CD14-positive monocyte (primary cell): ENCODE measurements at places on chromosomes 7 and 10.

DNA sequence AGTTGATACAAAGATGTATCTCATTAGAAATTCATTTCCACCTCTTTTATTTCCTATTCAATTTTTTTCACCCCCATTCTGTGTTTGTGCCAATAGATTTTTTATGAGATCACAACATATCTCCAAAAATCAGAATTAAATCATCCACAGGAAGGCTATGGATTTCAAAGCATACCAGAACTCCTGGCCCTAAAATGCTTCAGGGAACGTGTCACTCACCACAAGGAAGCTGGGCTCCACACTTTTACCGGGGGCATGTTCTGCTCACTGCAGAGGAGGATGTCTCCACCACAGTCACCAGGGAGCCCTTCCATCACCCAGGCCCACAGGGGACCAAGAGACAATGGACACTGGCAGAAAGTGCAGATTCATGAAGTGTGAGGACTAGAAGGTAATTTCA lies 456.8 kb downstream of the KCNMA1 start:
- DNase-seq, result no peak

- no peak for DNase-seq
Observed at GRCh38 chr7:150329331-150330120, 6.2 kb upstream of the ACTR3C start.

GRCh38 chr10:25704622-25705021 lies 229.4 kb upstream of the MYO3A start:
- DNase-seq, result no peak

DNA sequence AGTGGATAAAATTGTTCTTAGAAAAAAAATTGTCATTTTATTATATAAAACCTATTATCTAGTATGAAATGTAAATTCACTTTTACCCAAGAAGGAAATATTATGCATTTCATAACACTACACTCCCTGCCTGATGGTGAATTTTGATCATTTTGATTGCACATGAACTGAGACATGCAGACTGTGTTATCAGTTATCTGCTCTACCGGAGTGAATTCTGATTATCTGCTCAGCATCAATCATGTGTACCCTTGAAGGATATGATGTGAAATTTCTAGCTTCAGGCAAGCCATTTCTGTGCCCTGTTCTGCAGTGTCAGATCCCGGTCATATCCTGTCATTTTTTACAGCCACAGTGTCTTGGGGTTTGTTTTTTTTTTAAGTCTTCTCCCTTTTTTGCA lies 85.0 kb upstream of the FGL2 start:
- no peak for DNase-seq

DNA sequence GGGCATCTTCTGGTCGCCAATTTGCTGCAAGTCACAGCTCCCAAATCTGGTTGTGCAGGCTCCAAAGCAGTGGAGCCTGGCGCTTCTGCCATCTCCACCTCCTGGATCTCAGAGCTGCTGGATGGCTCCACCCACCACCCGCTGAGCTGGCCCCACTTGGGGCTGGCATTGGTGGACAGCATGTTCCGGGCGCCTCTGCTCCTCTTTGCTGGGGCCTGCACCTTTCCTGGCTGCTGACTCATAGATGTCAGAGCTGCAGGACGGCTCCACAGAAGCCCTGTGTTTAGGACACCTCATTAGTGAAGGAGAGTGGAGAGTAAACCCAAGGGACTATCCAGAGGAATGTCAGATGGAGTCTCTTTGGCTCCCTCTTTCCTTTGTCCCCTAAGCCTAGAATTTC lies 27.4 kb downstream of the MAPK8 start:
- DNase-seq, result no peak

DNA sequence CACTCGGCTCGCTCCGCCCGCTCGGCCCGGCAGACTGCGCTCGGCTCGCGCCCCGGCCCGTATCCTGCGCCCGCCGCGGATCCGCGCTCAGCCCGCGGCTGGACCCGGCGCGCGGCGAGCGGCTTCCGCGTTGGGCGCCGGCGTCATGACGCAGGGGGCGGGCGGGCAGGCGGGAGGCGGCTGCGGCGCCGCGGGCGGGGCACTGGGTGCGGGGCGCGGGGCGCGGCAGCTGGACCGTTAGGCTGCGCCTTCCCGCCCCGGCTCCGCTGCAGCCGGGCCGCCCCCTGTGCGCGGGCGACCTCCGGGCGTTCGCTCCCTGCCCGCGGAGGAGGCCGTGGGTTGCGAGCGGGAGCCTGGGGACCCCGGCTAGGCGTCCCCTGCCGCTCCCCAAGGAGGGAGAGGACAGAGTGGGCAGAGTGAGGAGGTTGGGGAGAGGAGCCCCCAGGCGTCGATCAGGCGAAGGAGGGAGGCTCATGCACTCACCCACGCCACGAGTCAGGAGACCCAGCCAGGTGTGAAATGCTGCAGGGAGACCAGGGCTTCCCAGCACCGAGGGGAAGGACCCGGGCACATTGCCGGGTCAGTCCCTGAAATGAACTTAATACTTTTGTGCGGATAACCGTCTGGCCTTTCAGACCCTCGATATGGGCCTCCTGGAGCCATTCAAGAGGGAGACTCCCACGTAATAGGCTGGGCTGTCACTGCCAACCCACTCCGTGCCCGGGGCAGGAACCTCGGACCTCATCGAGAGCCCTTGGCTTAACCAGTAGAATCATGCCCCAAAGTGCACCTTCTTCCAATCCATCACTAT lies at the start of gene PIP4K2A:
Gene PIP4K2A, minus strand, starts transcription at position 100 of the 811 bp plus-strand sequence. CDS start 252 bp downstream, outside the sequence.
- DNase-seq, result peak; percentile 72

- no peak for DNase-seq
Observed at GRCh38 chr10:5776136-5776880, 36.9 kb downstream of the GDI2 start.

- no peak for DNase-seq
Observed at GRCh38 chr7:97204821-97205220, 87.3 kb downstream of the SDHAF3 start.

DNA sequence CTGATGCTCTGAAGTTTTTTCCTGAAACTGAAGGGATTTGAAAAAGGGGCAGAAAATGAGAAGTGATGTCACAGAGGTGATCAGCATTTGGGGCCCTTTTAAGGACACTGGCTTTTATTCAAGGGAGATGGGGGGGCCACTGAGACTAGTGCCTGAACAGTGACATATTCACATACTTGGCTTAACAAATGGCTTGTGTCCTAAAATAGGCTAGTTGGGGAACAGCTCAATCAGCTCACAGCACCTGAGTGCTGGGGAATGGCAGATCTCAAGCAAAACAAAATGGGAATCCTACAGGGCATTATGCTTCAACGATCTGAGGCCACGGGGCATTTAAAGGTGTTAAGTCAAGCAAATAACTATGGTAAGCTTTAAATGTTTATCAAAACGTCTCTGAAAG lies 90.1 kb downstream of the UBE2H start:
- DNase-seq, result no peak

- DNase-seq, result no peak
Observed at GRCh38 chr7:100360135-100360854, 2.4 kb downstream of the PILRB start.

GRCh38 chr7:7102906-7103305 lies 79.4 kb upstream of the C1GALT1 start:
- no peak for DNase-seq

DNA sequence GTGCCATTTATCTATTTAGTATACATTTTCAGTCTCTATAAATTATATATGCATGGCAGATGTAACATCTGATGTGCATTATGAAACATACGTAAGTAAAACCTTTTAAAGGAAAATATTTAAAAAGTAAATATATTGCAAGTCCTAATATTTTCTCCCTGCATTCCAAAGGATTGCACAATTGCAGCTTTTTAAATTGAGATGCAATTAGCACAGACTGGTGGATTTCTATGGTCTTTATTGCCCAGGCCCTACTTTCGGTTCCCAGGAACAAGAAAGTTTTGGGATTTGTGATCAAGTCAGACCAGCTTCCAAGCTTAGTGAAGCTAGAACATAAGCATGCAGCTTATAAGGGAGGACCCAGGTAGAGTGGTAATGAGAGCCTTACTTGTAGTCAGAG lies 337.8 kb downstream of the NRG3 start:
- DNase-seq, result no peak

DNA sequence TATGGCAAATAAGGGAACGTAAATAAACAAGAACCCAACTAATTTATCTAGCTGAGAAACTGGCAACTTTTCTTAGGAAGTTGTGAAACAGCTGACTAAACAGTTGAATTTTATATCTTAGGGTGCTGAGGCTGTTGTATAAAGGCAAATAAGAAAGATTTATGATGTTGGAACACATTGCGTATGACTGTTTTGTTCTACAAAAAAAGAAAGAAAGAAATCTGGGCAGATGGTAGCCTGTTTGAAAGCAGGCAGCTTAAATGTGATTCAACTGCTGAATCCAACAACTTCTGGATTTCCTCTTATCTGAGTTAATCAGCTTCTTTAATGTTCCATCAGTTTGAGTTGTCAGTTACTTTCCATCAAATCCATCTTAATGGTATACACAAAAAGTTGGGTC lies 214.5 kb downstream of the SNX13 start:
- DNase-seq, result no peak

- no peak for DNase-seq
Observed at GRCh38 chr10:73494213-73494612, 1.6 kb downstream of the PPP3CB start.

GRCh38 chr10:73931767-73932619 lies 21.1 kb downstream of the PLAU start:
- DNase-seq, result peak; percentile 45

- DNase-seq, result no peak
Observed at GRCh38 chr7:70743531-70744325, 388.2 kb upstream of the GALNT17 start.

DNA sequence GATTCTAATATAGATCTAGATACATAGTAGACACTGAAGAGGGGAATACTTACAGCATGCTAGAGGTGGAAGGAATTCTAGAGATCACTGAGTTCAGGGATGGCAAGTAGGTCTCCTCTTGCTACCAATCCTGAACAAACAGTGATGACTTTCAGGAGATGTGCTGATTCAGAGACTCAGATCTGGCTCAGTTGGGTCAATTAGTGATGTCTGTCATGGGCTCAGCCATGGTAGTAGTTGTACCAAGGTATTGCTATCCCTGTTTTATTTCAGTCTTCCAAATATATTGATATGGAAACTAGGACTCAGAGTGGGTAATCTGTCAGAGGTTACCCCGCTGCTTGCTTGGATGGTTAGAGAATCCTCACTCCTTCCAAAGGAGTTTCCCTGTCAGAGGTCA lies 38.5 kb downstream of the UNC5B start:
- DNase-seq, result no peak

- DNase-seq, result no peak
Observed at GRCh38 chr10:97173036-97173435, 12.7 kb downstream of the SLIT1 start.

GRCh38 chr10:82757901-82758300 lies 882.9 kb downstream of the NRG3 start:
- no peak for DNase-seq

DNA sequence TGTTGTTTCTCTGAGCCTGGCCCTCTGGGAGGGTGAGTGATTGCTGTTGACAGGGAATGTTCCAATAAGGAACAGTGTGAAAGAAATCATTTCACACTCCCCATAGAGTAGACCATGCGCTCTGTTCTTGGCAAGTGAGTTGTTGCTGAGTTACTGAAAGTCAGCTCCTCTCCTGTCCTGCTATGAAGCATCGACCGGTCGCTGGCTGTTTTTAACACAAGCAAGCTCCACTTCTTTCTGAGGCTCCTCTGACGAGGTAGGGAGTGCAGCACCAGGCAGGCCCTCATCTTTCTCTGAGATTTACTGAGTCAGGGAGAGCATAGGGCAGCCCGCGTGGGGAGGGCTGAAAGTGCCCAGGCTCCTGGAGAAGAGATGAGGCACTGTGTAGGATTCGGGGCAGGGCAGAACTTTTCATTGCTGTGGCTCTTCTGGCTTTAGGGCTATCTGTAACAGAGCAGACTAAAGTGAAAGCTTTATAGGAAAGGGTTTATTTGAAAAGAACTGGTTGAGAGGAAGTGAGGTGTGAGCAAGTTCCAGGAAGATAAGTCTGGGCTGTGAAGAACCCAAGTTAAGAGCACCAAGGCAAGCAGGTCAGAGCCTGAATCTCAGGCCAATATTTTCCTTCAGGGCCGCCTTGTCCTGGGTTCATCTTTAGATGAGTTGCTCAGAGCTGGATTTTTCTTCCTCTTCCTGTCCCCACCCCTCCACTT lies 332.2 kb downstream of the CCSER2 start:
- DNase-seq, result no peak

GRCh38 chr10:93437946-93438612 lies 44.1 kb downstream of the MYOF start:
- DNase-seq, result no peak

GRCh38 chr10:45463244-45464116 lies 89.5 kb downstream of the ALOX5 start:
- DNase-seq, result no peak

GRCh38 chr10:61592581-61592980 lies 70.1 kb upstream of the CABCOCO1 start:
- DNase-seq, result peak; percentile 11

GRCh38 chr10:114256822-114257221 lies 17.8 kb downstream of the VWA2 start:
- DNase-seq, result no peak

DNA sequence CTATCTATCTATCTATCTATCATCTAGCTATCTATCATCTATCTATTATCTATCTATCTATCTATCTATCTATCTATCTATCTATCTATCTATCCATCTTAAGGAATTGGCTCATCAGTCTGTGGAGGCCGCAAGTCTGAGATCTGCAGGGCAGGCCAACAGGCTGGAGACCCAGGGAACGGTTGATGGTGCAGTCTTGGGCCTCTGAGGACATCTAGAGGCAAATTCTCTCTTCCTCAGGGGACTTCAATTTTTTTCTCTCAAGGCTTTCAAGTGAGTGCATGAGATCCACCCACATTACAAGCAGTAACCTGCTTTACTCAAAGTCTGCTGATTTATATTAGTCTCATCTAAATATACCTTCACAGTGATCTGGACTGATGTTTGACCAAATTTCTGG lies 197.0 kb downstream of the GLRX3 start:
- no peak for DNase-seq

GRCh38 chr7:157687845-157688532 lies 351.2 kb downstream of the DNAJB6 start:
- no peak for DNase-seq

DNA sequence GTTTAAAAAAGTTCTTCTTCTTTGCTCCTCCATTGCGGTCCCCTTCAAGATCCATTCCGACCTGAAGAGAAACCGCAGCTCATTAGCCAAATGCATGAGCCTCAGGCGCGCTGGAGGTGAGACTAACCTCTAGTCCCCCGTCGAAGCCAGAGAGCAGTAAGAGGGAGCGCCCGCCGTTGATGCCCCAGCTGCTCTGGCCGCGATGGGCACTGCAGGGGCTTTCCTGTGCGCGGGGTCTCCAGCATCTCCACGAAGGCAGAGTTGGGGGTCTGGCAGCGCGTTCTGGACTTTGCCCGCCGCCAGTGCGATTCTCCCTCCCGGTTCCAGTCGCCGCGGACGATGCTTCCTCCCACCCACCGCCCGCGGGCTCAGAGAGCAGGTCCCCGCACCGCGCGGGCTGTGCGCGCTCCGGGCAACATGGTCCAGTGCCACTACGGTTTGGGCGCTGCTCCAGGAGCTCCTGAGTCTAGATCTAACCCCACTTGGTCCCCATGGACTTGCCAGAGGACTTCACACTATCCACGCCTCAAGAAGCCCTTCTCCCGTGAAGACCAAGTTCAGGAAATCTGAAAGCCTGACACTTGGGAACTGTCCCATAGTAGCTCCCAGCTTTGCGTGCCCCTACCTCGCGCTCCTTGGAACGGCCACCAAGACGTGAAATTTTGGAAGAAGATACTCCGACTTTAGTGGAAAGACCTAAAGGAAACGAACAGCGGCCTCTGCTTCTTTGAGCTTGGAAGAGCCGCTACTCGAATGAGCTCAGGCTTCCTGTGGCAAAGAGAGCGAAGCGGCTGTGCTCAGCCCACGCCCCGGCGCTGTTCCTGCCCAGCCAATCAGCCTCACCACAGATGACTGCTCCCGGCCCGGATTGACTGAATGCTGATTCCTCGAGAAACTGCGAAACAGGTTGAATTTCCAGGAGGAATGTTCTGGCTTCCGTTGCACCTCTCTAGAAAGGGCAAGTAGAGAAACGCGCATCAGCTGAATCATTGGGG lies at the start of gene ABCB1:
Gene ABCB1, minus strand, starts transcription at position 755 of the 995 bp plus-strand sequence. Its CDS starts 700 bp downstream, at position 55.
- DNase-seq, result peak; percentile 4
